ENCODE measurements at places on chromosomes 11 and 22.

DNA sequence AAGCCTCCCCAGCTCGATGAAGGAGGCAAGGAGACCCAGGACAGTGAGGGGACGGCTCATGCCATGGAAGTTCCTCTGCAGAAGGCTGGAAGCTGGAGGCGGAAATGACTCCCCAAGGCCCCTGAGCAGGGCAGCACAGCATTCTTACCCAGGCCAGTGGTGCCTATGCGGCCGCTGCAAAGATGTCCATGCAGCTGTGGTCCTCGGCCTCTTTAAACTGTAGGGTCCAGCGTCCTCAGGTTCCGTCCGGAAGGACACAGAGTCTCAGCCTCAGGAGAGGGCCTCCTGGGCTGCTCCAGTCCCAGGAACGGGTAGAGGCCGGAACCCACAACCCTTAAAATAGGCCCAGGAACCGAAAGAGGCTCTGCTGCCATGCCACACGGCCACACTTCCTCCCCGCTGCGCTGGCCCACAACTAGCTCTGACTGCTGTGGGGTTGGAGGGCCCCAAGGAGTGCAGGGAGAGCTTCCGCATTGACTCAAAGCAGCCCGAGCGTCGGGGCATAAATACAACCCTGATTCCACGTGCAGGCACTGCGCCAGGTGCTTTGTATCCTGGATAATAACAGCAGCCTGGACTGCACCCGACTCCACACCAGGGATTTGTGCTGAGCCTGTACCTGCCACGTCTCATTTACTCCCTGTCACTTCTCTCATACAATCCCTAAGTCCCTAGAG lies 5.5 kb downstream of the KIAA0930 start:
- DNase-seq = no peak

DNA sequence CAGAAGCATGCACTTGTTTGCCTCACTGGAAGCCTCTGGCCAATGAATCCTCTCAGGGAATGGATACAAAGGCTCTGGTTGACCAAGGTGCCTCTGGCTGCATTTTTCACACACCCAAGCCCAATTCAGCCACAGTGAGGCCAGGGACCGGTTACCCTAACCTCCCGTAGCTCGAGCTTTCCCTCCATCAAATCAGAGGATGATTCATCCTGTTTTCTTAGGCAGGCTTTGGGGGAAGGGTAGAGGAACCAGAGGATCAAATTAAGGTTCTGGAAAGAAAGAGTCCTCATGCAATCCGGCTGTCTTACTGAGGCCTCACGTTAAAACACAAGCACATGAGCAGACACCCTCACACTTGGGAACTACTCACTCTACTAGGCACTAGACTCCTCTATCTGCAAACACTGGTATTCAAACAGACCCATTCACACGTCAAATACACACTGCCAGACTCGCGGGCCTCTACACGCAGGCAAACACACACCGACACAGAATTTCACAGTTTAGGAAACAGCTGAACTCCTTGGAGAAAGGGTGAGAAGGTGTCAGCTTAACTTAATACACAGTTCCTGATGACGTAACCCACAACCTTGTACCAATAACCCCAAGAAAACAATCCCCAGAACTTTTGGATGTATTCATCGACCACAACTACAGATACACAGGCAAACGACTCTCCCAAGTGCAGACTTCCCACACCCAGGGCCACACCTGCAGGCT lies 12.4 kb downstream of the NRXN2 start:
- DNase-seq = no peak

DNA sequence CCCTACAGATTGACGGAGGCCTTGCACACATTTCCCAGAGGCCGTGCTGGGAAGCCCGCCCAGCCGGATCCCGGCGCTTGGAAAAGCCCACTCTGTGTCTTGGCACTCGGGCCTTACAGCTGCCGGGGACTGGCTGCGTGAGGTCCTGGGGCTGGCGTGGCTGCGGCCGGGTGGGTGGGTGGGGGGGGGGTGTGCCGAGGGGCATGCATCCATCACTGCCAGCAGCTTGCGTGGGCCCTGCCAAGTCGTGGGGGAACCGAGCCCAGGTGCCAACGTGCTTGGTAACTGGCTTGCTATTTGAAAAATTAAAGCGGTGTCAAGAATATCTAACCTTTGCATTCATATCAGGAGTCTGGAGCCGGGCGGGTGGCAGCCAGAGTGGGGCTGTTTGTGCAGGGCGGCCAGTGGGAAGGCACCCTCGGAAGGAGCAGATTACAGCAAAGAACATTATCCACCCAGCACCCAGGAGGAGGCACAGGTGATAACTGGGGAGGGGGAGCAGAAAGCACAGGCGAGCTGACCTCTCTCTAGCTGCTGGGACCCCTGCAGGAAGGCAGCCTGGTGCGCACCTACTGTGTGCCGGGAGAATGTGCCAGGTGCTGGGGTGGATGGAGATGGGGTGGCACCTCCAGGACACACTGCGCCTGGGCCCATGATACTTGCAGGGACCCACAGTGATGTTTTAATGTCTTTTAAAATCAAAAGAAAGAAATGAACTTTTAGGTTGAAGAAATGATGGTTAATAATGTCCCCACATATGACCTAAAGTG lies 28.5 kb upstream of the SMIM38 start:
- DNase-seq = no peak

GRCh38 chr11:16278273-16278672 lies 78.1 kb downstream of the SOX6 start:
- DNase-seq = no peak

DNA sequence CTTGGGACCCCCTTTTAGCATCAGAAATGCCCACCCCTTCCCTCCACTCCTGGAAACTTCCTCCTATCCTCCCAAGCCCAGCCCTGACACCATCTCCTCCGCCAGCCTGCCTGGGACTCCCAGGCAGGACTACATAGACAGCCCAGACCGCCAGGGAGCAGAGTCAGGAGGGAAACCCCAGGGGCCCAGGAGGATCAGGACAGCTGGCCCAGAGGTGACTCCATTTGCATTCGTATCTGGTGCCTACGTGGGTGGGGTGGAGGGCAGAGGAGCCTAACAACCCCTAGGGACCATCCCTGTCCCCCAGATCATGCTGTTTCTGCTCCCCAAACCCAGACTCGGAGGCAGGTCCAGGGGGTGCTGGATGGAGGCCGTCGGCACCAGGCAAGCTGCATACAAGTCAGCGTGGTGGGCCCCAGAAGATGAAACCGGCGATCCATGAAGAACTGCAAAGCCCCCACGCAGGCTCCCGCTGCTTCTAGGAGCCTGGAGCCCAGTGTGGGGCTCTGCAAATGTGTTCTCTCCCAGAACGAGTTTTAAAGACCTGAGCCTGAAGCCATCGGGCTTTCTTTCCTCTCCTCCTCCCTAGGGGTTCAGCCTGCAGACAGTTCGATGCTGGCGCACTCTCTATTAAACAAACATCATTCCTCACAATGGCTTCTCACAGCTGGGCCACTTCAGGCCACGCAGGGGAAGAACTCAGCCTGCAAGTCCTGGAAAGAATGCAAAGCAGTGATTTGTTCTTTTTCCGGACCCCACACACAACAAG lies 1506.8 kb downstream of the BRD1 start:
- no peak for DNase-seq

DNA sequence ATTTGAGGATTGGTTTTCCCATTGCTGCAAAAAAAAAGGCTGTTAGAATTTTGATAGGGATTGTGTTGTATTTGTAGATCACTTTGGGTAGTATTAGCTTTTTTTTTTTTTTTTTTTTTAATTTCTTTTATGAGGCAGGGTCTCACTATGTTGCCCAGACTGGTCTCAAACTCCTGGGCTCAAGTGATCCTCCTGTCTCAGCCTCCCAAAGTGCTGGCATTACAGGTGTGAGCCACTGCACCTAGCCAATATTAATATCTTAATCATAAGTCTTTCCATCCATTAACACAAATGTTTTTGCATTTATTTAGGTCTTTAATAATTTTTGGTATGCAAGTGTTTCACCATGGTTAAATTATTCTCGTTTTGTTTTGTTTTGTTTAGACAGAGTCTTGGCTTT lies 23.0 kb upstream of the AIFM3 start:
- DNase-seq = no peak

DNA sequence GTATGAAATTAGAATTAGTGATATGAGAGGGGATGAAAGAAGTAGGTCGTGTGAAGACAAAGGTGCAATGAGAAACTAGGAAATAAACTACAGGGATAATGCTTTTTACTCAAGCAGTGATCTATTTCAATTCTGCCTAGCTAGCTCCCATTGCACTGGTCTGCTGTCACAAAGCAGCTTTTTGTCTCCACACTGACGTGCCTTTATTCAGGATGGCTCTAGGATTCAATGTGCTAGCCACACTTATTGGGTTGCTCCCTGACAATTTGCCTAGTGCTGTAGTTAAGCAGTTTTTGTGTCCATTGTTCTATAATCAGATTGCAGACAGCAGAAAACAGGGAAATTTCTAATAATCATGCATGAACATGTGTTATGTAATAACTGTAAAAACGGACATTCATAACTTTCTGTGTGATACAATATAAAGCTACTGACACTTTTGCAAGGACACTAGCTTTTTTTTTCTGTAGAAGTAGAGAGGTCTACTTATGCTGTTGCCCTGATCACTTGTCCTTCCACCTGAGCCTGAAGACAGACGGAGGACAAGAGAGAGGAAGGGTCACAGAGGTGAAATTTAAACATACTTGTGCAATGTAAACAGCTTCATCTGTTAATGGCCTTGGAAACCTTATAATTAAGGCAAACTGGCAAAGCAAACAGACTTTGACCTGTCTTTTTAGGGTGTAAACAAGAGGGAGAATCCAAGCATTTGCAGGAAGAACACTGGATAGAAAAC lies 269.6 kb downstream of the LRRC4C start:
- no peak for DNase-seq

DNA sequence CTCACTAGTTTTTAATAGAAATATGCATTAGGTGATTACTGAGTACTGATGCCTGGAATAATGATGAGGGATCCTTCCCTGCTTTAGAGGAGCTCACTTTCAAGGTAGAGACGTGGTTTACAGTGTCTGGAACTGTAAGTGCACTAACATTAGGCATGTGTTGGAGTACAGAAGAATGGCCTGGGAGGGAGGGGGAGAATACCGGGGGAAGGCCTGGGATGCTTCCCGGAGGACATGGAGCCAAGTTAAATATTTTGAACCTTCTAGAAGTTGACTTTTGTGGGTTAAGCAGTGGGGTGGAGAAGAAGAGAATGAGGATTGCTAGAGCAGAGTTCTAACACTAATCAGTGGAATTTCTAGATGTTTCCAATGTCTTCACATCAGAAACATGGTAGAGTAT lies 261.6 kb downstream of the NELL1 start:
- no peak for DNase-seq

GRCh38 chr11:35419184-35419829 lies at the start of gene SLC1A2:
TSS of gene SLC1A2 (minus strand) at chr11:35419558. CDS start at chr11:35418966, 592 bp downstream.
- DNase-seq = no peak

- DNase-seq = no peak
Measured at GRCh38 chr22:36540867-36541642, 12.1 kb upstream of the EIF3D start.

- no peak for DNase-seq
Measured at GRCh38 chr11:64523456-64524157, 67.4 kb upstream of the SLC22A12 start.

DNA sequence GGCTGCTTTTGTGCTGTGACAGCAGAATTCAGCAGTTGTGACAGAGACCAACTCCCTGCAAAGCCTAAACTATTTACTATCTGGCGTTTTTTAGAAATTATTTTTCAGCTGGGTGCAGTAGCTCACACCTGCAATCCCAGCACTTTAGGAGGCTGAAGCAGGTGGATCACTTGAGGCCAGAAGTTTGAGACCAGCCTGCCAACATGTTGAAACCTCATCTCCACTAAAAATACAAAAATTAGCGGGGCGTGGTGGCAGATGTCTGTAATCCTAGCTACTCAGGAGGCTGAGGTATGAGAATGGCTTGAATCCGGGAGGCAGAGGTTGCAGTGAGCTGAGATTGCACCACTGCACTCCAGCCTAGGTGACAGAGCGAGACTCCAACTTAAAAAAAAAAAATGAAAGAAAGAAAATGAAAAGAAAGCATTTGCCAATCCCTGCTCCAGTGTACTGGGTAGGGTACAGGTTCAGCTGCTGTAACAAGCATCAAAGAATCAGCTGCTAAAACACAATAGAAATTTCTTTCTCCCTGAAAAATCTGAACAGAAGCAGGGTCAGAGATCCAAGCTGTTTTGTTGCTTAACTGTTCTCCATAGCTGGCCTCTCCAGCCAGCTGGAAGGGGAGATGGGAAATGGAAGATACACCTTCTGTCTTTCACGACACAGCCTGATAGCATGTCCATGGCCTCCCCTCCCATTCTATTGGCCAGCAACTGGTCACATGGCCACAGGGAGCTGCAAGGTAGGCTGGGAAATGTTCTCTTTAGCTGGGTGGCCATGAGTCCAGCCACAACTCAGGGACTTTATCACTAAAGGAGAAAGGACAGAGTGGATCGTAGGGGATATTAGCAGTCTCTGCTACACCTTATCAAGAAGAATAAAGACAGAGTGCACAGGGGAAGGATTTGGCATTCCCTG lies 8.5 kb upstream of the NCF4 start:
- DNase-seq = no peak

- no peak for DNase-seq
Measured at GRCh38 chr11:35144806-35145205, 5.8 kb downstream of the CD44 start.

DNA sequence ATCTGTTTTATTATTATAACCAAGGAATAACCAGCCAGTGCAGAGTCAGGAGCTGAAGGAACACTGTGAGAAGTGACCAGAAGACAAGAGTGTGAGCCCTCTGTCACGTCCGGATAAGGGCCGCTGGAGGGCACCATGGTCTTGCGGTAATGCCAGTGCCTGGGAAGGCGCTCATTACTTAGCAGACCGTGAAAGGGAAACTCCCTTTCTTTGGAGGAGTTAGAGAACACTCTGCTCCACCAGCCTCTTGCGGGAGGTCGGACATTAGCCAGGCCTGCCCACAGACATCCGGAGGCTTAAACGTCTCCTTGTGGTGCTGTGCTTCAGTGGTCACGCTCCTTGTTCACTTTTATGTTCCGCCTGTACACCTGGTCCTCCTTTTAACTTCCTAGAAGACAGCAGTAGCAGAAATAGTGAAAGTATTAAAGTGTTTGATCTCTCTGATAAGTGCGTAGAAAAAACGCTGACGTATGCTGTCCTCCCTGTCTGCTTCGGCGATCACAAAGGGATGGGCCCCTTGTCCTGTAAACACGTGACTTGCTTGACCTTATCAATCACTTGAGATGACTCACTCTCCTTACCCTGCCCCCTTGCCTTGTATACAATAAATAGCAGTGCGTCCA lies 120.6 kb upstream of the LMO1 start:
- no peak for DNase-seq

DNA sequence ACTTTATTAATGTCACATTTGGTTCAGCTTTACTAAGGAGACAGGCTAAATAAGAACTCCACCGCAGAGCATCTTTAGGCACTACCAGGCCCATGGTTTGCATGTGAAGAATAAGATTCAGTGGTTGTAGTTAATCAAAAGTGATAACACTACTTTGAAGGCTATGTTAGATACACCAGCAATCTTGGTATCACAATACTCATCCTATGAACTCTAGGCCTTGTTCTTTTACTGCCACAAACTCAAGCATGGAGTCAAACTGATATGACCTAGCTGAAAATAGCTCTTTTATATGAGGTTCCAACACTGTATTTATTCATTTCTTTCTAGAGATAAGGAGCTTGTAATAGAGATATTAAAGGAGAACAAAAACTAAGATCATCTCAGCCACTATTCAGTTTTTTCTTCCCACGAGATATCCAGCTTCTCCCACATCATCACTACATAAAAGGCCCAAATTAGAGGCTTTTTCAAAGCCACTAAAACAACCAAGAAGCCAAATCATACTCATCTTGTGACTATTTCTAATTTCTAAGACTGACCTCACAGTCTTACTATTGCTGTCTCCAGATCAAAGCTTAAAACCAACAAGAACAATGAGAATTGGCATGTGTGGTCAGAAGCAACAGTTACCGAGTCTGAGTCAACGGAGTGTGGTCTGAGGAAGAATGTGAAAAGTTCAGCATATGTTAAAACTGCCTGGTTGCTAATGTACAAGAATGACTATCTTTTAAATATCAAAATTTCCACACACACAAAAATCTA lies 25.1 kb upstream of the GUCY1A2 start:
- DNase-seq = peak; percentile 77

Measured in AG04450 (cell line).